Activated CD4-positive, alpha-beta T cell treated with anti-CD3 and anti-CD28 coated beads, Interleukin-2, Interleukin-4, amounts not matched to agents 100 ng/mL and 50 ng/mL, durations not matched to agents 16 hours and 8 hours (primary cell): ENCODE measurements at places on chromosomes 5 and 9.

GRCh38 chr5:4990462-4990861 is 149.7 kb upstream of the ADAMTS16 start:
- no peak for DNase-seq

- no peak for DNase-seq
These were observed 13.3 kb downstream of the ANXA6 start for GRCh38 chr5:151144275-151144674.

GRCh38 chr5:69158039-69158438 is 8.9 kb upstream of the CCNB1 start:
- DNase-seq: no peak

GRCh38 chr5:141799507-141800167 is 78.6 kb downstream of the PCDH1 start:
- DNase-seq: no peak

DNA sequence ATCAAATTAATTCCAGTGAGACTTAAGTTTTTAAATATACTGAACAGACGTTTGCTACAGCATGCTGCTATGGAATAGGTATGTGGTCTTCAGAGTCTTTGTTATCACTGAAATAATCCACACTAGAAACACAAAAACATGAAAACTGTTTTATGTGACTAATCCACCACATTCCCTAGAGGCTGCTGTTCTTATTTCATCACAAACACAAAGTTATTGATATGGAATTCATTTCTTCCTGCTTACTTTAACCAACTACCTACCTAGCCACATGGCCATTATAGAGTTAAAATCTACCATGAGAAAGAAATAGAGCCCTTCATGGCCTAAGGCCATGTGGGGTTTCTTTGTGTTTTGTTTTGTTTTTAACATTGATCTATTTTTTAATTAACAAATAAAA is 232.3 kb upstream of the PTGER4 start:
- DNase-seq: no peak

GRCh38 chr5:29853711-29854220 is 1339.7 kb upstream of the CDH6 start:
- DNase-seq: no peak

GRCh38 chr5:132199116-132199680 is 28.5 kb downstream of the P4HA2 start:
- DNase-seq: no peak

- peak; percentile 27 for DNase-seq
These were observed 110.3 kb upstream of the PTCH1 start for GRCh38 chr9:95626885-95627558.

- no peak for DNase-seq
These were observed 66.6 kb upstream of the IFNK start for GRCh38 chr9:27457445-27457844.

DNA sequence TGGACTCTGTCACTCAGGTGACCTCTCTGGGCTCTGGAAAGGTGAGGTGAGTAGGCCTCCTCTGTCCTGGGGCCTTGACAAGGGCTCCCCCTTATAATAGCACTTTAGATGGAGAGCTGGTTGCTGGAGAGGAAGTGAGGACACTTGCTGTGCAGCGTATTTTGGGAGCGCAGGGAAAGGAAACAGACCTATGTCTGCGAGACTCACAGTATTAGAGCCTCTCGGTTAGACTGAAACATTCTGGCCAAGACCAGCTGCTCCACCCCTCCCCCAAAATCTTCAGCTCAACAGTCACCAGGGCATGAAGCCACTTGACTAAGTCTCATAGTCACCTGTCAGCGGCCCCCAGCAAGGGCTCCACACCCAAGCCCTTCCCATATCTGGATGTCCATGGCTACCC is 213.6 kb downstream of the AGTPBP1 start:
- no peak for DNase-seq

GRCh38 chr9:89675058-89675742 is 70.4 kb downstream of the GADD45G start:
- no peak for DNase-seq

DNA sequence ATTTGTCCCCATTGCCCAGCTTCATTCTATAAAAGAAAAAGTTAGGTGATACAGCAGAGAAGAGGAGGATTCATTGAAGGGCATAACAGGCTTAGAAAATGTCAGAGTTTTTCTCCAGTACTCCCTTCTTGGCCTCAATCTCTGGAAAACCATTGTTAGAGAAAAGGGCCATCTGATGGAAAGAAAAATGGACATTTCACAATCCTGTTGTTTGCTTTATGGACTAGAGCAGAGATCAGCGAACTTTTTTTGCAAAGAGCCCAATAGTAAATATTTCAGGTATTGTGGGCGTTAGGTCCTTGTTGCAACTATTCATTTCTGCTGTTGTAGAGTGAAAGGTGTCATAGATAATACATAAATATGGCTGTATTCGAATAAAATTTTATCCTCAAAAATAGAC is 208.8 kb downstream of the TLE4 start:
- no peak for DNase-seq

GRCh38 chr5:63963080-63963735 is 963 bp upstream of the HTR1A start:
- DNase-seq: peak; percentile 51

DNA sequence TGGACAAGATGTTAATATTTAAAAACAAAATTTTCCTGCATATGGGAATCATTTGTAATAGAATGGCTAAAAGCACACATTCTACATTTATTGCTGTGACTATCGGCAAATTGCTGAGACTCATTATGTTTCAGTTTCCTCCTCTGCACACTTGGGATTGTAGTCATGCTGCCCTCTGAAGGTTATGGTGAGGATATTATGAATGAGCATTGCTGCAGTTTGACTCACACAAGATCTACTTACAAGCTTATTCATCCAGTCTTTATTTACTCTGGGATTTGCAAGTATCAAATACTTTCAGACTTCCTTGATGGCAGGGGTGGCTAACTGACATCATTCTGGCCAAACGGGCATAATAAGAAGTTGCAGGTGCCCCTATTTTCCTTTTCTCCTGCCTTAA is 9.5 kb upstream of the NFIL3 start:
- DNase-seq: peak; percentile 70

DNA sequence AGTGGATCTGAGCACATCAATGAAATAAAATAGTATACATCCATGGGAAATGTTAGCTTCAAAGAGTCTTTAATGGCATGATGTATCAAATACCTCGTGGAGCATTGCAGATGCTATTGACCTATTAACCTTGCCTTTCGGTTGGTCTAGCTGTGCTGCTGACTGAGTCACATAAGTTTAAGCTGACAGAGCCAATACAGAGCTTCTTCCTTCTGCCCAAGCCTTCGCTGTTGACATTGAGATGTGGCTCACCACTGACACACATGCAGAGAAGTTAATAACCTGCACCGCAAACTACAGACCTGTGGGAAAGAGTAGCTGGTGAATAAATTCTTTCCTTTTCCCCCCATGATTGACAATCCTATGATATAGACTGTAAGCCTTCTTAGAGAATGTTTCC is 78.2 kb downstream of the LURAP1L start:
- no peak for DNase-seq

- DNase-seq: peak; percentile 58
These were observed 76.8 kb downstream of the CFAP77 start for GRCh38 chr9:132486706-132487350.

DNA sequence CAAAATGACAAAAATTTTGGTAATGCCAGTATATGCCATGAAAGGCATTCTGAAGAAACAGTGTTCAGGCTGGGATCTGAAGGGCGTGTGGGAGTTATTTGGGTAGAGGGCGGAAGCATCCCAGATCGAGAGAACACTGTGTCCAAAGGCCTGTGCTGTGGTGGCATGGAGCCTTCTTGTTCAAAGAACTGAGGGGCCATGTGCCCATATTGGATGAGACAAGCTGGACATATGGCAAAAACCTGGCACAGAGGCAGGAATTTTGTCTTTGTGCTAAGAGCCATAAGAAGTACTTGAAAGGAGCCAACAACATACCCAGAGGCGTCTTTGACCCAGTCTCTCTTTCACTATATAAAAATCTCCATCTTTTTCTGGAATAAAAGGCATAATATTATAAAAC is 128.0 kb downstream of the SYK start:
- DNase-seq: no peak

- DNase-seq: no peak
These were observed 210.4 kb upstream of the SLC30A5 start for GRCh38 chr5:68883436-68883835.

DNA sequence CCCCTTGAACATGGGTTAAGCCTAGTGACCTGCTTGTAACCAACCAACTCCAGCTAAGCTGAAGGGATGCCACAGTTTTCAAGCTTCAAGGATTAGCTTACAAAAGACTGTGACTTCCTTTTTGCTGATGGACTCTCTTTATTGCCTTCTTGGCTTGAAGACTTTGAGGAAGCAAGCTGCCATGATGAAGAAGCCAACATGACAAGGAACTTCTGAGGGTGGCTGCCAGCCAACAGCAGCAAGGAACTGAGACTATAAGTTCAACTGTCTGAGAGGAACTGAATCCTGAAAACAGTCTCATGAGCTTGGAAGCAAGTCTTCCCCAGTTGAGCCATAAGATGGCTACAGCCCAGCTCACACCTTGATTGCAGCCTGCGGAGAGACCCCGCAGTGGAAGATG is 116.1 kb upstream of the TAF11L2 start:
- DNase-seq: no peak

GRCh38 chr5:78060421-78060820 is 234.1 kb downstream of the AP3B1 start:
- DNase-seq: no peak

DNA sequence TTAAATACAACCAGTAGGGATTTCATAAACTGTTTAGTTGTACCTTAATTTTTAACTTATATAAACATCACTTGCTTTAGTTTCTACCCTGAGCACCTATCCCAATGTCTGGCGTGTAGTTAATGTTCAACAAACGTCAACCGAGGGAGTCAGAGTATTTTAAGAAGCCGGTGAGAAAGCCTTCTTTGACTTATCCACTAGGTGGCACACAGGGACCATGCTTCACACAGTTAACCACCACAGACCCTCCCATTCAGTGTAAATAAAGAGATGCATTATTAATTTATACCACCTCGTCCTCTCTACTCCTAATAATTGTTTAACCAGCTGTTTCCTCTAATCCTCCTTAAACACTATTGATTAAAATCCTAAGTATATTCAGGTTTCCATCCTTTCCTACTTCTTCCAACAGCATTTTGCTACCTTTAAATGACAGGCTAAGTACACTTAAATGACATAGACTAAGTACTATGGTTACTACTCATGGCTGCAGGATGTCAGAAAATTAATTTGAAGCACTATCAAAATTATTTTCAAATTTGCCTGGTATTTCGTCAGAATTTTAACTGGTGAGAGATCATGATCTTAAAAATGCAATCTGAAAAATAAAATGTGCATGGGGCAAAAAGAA is 2.3 kb downstream of the HAPLN1 start:
- peak; percentile 47 for DNase-seq

GRCh38 chr5:115455301-115455707 is 89.3 kb downstream of the FEM1C start:
- no peak for DNase-seq

DNA sequence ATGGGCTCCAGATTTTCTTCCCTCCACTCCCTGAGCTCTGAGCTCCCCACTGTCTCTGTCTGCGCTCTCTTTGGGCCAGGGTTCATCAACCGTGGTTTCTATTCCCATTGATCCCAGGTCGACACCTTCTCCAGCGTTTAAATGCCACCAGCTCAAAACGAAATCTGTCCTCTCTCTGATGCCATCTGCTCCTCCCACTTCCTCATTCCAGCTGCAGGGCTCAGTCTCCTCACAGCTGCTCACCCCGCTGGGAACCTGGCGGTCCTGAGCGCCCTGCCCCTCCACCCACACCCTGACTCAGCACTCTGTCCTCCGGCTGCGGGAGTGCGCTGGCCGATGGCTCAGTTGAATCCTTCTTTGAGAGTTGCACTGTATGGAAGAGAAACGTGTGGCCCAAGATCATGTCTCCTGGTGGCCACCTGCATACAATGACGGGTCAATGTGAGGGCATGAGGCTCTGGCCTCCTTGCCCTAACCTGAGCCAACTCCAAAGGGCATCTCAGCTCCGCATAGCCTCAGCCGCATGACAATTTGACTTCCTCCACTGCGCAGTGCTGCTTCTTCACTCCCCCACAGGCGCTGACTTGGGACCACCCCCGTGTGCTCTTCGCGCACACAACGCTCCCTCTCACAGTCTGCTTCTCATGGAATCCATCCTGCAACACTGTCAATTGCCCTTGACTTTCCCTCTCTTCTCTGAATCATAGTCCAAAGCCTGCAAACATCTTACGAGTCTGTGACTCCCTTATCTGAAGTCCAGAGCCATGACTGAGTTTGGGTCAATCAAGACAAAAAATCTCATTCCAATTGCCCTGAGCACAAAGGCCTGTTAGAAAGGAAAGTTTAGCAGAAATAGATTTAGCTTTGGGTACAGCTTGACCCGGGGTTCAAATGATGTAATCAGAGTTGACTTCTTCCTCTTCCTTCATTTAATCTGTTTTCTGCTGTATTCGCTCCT is 82.4 kb downstream of the PTCH1 start:
- no peak for DNase-seq

GRCh38 chr5:164336276-164336675 is 830.9 kb downstream of the MAT2B start:
- no peak for DNase-seq

DNA sequence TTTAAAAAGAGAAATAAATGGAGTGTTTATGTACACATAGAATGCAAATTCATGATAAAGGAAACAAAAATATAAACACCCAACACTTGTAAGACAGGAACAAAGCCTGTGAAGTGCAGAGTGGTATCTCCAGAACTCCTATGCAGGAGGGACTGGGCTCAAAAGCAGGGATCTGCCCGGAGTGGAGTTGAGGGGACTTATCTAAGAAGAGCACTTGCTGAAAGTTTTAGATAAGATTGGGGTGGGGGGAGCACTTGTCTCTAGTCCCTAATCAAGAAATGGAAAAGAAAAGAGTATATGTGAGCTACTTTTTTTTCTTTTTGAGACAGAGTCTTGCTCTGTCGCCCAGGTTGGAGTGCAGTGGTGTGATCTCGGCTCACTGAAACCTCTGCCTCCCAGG is 840.4 kb downstream of the MAT2B start:
- DNase-seq: no peak

DNA sequence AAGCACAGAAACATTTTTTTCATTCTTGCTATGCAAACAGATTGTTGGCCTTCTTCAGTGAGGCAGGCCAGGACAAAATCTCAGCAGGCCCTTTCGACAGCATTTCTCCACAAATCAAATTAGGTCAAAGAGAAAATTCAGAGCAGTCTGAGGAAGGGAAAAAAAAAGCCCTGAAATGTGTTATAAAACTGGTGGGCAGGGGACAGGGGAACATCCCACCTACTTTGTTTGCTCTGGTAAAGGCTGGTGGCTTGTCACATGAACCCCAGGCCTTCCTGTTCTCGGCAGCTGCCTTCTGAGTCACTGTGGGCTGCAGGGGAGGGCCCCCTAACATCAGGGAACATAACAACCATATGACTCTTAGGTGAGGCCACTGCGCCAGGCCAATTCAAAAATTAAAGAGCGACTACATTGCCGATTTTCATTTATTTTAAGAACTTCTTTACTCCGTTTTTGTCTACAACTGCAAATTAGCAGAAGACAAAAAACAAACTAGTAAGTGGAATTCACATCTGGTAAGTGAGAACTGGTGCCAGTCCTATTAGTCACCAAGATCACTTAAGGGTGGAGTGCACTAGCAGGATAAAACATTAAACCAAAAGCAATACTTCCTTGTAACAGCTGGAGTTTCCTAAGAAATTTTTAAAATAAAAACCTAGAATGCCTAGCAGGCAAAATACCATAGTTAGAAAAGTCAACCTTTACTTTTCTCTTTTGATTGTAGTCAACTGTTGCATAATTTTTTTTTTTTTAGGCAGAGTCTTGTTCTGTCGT is 46.2 kb upstream of the DENND4C start:
- peak; percentile 90 for DNase-seq
